Putamen (tissue), 1 donor: ENCODE measurements at places on chromosomes 1 and 21.

DNA sequence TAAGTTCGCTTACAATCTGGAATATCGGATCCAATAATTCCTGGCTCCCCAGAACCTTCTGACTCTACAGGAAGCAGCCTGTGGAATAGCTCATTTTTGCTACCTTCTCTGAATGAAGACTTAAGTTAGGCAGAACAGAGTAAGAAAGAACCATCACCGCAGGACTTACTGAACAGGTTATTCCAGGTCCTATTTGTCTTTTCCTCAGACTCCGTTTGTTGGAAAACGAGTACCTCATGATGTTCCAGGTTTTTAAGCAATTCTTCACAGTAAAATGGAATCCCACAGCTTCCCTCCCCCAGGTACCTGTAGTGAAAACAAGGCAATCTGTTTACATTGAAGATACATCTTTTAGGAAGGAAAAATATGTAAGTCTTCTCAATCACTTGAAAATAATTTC, 59.8 kb downstream of the ADCY10 start:
- DNase-seq, result no peak

- DNase-seq, result peak; percentile 93
These were observed 80.9 kb upstream of the LBR start for GRCh38 chr1:225508538-225509375.

DNA sequence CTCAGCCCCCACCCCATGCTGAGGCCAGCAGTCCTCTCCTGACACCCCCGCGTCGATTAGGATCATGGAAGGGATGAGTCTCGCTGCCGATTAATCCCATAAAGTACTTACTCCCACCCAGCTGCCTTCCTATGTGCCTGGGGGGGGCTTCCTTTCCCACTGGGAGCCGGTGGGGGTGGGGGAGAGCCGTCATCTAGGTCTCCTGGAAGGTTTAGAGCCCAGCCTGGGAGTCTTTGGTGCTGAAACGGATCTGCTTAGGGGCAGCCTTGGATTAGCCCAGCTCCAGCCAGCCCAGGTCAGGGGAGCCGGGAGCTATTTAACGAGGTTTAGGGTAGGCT, 9.8 kb downstream of the SAMD11 start:
- DNase-seq, result no peak

DNA sequence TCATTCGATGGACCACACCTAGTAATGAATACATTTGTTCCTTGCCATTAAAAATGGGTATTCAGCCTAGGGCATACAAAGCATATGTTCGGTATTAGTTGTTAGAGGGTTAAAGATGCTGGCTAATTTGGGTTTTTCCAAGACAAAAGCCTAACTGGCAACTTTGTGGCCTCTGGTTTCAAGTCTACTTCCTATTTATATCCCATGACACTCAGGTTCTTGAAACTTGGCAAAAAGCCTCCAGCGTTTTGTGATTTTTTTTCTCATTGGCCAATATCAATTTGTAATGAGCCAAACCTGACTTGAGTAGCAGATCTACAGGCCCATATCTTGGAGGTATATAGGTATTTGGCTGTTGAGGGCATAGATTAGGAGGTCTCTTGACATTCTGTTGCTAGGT, 75.3 kb downstream of the C1orf21 start:
- DNase-seq, result no peak

- no peak for DNase-seq
These were observed 72.8 kb downstream of the SIPA1L2 start for GRCh38 chr1:232557096-232557495.

GRCh38 chr1:78387201-78387600, 103.6 kb upstream of the PTGFR start:
- no peak for DNase-seq

DNA sequence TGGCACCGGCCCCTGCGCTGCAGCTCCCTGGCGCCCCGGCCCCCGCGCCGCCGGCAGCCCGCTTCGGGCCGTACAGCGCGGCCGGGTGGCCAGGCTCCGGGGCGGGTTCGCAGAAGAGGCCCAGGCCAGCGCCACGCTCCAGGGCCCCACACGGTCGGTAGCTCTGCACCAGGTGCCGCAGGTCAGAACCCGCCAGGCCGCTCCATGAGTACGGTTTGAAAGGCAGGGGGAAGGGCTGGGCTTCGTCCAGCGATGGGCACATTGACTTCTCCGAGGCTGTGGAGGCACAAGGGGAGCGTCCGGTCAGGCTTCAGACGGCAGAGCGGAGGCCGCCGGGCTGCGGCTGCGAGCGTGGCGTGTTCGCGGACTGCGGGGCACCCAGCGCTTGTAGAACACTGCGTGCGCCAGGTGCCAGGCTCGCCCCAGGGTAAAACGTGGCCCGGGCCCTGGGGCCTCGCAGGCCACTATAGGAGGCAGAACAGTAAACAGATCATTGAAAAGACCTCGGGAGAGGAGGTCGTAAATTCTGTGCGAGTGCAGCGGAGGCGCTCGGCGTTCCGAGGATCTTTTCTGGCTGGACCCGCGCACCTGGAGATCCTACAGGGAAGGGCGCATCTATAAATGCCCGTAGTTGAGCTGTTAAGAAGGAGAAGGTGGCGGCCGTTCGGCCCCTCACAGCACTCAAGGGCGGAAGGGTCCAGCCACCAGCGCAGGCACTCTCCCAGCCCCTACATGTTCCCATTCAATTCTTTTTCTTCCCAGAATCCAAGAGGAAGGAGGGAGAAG, 5.7 kb downstream of the GFI1 start:
- DNase-seq, result no peak

DNA sequence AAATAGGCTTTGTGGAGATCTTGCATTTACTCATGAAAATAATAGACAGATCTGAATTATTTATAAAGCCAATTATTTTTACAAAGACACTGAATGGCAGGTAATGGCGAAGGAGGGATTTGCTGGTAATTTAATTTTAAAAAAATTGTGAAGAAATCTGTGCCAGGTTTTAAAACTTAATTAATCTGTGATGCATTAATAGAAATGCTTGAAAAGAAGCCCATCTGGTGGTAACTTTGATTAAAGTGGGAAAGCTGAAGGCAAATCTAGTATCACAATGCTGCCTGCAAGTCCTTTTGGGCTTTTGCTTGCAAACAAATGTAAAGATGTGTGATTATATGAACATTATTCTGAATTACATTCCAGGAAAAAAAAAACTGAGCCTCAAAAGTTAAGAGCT, 433.2 kb upstream of the DEPDC1 start:
- no peak for DNase-seq

GRCh38 chr1:9452516-9453140, 86.6 kb upstream of the SLC25A33 start:
- DNase-seq, result no peak

GRCh38 chr1:109483672-109484518, at the start of gene ATXN7L2:
Gene ATXN7L2, plus strand, starts transcription at chr1:109483905. Its CDS starts 49 bp downstream, at chr1:109483954.
- DNase-seq, result peak; percentile 94

DNA sequence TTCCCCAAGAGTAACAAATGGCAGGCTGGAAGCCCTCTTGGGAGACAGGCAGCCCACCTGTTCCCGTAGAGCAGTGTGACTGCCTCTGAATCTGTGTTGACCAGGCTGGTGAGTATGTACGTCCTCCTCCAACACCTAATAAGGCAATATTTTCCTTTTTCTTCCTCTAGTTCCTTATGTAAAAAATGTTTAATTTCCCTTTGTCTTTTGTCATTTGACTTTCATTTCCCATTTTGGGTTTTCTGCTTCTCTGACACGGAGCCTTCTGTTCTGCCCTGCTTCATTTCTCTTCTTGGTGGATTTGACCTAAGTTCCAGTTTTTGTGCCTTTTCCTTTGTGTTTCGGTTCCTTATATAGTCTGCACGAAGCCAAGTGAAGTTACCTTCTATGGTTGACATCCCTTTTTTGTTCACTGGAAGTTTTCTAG, 65.8 kb upstream of the ATF3 start:
- no peak for DNase-seq

GRCh38 chr1:95325349-95325748, 91.3 kb downstream of the RWDD3 start:
- no peak for DNase-seq

DNA sequence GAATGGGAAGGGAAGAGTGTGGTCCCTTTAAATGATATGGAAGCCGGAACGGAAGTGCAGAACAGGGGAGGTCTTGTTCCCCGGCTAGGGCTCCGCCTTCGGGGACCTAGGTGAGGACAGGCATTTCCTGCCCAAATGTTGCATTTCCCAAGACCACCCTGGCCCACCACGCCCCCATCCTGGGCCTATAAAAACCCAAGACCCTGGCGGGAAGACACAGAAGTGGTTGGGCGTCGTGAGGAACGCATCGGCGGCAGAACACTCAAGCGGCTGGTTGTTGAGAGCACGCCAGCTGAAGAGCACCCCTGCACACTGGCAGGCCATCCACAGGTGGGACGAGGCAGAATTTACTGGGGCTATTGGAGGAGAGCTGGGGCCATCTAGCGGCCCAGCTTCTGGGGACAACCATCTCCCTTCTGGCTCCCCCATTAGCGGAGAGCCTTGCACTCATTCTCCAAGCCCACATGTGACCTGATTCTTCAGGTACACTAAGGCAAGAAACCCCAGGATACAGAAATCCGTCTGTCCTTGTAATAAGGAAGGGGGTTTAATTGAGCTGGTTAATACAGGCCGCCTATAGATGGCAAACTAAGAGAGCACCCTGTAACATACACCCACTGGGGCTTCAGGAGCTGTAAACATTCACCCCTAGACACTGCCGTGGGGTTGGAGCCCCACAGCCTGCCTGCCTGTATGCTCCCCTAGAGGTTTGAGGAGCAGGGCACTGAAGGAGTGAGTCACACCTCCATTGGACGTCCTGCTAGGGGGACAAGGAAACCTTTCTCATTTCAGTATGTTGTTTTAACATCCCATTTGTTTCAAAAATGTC, 1327.9 kb downstream of the BRINP3 start:
- no peak for DNase-seq

- DNase-seq, result no peak
These were observed 570 bp upstream of the PEX10 start for GRCh38 chr1:2412773-2413494.

- DNase-seq, result no peak
These were observed 6.5 kb upstream of the BARHL2 start for GRCh38 chr1:90723590-90724108.

DNA sequence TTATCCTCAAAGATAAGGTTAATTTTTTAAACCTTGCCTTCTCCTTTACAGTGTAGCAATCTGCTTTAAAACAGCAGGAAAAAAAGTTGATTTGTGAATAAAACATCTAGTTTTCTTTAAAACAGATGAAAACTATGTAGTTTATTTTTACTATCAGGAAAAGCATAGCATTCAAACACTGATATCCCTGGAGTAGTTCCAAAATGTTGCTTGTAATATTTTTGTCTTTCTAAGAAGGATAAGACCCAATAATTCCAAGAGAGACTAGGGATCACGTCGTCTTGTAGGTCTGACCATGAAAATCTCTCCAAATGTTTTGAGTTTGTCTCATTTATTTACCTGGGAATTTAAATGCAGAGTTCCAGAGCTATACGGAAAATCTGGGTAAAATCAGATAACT, 204.0 kb downstream of the NTNG1 start:
- no peak for DNase-seq

- DNase-seq, result peak; percentile 70
These were observed 7.8 kb downstream of the CASZ1 start for GRCh38 chr1:10788592-10789006.

GRCh38 chr1:89894210-89895201, 73.7 kb downstream of the LRRC8D start:
- DNase-seq, result no peak

DNA sequence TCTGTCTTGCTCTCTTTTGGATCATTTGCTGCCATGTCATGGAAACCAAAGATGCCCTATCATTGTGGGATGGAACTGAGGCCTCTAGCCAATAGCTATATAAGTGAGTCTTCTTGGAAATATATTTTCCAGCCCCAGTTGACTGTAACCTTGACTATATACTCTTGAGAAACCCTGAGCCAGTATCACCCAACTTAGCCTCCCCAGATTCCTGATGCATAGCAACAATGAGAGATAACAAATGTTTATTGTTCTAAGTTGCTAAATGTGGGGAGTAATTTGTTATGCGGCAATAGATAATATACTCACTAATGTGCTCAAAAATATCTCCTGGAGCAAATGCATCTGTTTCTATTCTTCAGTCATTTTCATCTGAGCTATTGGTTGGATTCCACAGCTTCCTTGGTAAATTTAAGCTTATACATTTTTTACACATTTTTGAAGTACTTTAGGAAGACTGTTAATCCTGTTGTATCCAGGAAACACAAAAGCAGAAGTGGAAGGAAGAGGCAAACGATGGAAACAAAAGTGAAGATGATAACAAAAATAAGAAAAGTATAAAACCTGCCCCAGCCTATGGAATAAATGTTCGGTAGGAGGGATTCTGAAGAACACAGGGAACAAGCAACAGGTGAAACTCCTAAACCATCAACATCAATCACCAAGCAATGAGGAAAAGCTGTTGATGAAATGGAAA, 6.3 kb upstream of the SRRM1 start:
- DNase-seq, result no peak

GRCh38 chr1:4084048-4084431, 184.0 kb upstream of the C1orf174 start:
- no peak for DNase-seq

GRCh38 chr1:207282058-207282457, 39.4 kb upstream of the CD55 start:
- DNase-seq, result no peak

GRCh38 chr1:226457307-226457712, 49.4 kb upstream of the PARP1 start:
- DNase-seq, result no peak

DNA sequence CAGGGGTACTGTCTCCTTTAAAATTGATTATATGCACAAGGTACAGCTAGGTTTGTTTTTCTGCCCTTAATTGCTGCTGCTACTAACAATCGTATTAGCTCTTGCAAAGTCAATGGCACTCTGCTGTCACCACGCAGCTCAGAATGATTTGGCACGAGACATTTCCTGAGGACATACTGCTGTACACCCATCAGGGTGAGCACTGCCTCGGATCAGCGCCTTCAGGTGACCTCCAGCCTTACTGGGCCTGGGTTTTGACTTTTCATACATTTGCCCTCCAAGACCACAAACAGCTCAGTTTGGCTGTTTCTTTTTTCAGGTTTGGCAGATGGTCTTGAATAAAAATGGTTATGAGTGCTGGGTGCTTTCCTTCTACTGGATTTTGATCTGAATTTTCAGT, 110.9 kb downstream of the NTPCR start:
- DNase-seq, result no peak

DNA sequence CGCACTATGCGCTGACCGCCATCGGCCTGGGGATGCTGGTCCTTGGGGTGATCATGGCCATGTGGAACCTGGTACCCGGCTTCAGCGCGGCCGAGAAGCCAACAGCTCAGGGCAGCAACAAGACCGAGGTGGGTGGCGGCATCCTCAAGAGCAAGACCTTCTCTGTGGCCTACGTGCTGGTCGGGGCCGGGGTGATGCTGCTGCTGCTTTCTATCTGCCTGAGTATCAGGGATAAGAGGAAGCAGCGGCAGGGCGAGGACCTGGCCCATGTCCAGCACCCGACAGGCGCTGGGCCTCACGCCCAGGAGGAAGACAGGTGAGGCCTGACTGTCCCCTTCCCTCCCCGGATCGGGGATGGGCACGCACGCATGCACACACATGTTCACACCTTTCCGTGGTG, 31.9 kb upstream of the FHAD1 start:
- no peak for DNase-seq
